ENCODE measurements at places on chromosomes 12 and 14. TPM values are rescaled to one million over a fixed set of nuclear protein-coding genes. Genes with fewer than 3 reads are reported as not detected.

DNA sequence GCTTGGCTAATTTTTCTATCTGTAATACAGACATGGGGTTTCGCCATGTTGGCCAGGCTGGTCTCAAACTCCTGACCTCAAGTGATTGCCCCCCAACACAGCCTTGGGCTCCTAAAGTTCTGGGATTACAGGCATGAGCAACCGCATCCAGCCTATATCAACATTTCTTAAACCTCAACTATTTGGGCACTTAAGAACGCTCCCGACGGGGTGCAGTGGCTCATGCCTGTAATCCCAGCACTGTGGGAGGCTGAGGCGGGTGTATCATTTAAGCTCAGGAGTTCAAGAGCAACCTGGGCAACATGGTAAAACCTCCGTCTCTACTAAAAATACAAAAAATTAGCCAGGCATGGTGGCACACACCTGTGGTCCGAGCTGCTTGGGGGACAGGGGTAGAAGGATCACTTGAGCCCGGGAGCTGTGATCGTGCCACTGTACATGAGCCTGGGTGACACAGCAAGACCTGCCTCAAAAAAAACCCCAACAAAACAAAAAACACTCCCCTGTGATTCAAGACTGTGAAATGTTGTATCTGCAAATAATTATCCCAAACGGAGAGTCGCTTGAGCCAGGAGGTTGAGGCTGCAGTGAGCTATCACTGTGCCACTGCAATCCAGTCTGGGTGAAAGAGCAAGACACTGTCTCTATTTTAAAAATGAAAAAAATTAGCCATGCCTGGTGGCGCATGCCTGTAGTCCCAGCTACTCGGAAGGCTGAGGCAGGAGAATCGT, 21.5 kb downstream of the PPTC7 start:
- DNase-seq: no peak

DNA sequence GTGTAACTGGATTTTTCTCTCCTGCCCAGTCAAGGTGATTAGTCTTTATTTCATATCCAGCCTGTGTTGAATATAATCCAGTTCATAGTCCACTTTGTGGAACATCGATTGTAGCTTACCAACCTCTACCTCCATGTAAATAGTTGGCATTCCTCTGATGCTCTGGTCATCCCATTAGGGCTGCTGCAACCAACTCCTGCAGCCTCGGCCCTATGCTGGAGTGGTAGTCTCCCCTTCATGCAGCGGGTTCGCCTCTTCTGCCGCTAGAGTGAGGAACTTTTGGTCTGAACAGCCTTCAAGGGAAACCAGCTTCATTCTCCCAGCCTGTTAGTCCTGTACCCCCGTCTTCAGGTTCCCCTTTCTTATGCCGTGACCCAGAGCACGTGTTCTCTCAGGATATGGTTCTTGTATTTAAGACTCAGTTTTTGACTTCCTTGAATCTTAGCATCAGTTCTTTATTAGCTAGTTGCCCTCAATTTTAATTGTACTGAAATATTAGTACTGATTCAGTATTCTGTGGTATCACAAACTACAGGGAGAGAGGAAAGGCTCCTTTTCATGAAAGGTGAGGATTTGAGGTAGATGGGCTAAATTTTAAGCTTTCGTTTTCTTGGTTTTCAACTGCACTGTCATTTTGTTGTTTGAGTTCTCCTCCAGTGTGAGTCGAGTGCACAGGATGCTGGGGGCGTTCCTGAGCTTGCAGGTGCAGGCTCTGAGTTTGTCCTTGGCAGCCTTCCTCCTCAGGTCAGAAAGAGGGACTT, 33.2 kb downstream of the ZNF664 start:
- peak; percentile 39 for DNase-seq

DNA sequence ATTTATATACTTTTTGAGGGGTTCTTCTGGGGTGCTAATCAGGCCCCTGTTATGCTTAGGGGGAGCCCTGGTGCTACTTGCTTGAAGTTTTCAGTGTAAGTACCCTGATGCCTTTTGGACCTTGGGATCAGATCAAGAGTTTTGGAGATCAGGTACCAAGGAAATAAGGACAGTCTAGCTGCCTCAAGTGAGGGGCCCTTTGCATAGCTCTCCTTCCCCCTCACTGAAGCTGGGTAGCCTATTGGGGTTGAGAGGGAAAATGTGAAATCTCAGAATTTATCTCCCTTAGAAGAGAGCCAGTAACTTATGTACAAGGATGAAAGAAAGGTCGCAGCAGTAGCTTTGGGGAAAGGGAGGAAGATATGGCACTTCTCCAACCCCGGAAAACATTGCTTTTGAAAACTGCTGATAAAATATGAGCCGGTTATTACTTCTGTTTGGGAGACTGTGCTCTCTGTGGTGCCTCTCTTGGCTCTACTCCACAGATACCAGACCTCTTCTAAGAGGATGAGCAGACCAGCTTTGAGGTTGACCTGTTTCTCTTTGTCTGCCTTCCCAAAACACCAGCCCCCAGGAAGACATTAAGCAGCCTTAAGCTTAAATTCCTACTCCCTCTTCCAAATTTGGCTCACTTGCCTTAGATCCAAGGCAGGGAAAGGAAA, 8.8 kb upstream of the AMHR2 start:
- DNase-seq: no peak

- DNase-seq: no peak
These were observed 41.0 kb downstream of the CMKLR1 start for GRCh38 chr12:108297895-108298760.

Gene KRT83
- not detected for total RNA-seq

Gene TAS2R7
- not detected for total RNA-seq
